ENCODE measurements at places on chromosomes 4 and X.

DNA sequence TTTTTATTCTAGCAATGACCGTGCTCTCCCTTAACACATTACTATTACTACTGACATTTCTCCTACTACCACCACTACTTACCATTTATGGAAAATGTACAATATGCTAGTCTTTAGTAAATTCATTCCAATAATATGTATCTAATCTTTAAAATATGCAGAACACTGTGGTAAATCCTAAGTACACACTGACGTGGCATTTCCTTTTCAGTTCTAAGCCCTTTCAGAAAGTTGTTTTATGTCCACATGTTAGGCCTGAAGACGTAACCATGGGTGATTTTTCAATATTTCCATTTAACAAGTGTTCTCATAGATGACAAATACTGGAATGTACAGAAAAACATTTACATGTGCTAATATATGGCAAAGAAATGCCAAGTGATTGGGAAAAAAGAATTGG, 268.6 kb upstream of the SLIT2 start:
- no peak for DNase-seq

DNA sequence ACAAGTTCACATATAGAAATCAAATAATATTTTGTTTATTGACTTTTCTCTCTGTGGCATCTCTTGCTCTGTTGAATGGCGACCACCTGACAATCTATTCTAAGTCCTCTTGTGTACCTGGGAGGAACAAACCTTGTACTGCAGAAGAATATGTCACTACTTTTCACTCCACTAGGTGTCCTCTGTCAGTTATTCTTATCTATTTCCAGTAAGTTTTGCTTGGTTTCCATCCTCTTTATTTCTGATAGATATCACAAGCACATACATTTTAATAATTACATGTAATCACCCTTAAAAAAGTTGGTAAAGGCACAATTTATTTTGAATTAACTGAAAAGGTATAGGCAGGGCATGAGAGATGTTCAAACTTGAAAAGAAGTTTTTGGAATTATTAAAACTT, 238.4 kb downstream of the SNCA start:
- DNase-seq, result no peak

DNA sequence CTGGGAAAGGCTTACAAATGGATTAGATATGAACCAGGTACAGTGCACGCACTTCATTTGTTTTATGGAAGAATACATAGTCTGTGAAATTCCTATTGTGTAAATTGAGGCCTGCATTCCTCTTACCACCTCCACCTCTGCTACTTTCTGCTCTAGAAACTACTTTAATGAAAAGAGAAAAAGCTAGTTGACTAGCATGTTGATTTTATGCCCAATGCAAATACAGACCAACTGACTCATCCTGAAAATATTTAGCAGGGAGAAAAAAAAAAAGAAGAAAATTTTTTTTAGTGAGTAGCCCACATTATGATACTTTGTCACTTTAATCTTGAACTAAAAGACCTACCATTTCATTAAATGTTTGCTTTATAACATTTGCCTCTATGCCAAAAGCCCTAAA, 41.2 kb downstream of the DCLK2 start:
- no peak for DNase-seq

DNA sequence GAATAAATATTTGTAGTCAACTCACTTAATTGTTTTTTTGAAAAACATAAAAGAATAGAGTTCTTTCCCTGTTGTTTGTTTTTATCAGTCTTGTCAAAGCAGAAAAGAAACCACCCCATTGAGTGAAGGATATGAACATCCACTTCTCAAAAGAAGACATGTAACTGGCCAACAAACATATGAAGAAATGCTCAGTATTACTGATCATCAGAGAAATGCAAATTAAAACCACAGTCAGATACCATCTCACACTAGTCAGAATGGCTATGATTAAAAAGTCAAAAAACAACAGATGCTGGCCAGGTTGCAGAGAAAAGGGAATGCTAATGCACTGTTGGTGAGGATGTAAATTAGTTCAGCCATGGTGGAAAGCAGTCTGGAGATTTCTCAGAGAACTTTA, 326.1 kb upstream of the EMCN start:
- DNase-seq, result no peak

GRCh38 chrX:54292755-54293154, 65.1 kb downstream of the WNK3 start:
- DNase-seq, result no peak

DNA sequence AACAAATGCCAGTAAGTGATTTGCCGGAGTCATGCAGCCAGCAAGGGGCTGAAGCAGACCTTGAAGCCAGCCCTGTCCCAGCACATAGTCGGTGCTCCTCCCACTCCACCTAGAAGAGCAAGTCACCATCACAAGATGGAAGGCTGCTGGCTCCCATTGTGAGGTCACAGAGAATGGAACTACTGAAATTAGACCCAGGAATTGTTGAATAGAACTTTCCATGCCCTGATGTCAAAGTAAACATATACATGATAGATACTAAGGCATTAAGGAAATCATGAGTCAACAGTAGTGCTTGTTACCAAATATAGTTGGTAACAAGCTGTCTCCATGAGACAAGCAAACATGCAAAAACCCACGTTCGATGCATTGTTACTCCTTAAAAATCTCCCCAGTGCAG, 177.1 kb upstream of the MID1 start:
- no peak for DNase-seq

DNA sequence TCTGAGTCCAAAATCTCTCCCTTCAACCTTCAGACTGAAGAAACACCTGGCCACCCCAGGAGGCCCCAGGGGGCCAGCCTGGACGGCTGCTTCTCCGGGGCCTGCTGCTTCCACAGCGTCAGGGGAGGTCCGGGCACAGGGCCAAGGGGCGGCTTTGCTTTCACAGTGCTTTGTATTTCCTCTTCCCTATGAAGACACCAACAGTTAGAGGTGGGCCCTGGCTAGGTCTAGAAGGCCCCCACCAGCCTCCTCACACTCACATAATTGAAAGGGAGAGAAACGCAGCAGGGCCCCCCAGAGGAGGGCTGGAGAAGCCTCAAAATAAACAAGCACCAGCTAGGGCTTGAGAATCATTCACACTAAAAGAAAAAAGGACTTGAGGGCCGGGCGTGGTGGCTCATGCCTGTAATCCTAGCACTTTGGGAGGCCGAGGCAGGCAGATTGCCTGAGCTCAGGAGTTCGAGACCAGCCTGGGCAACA, 17.8 kb downstream of the SCD5 start:
- DNase-seq, result no peak

DNA sequence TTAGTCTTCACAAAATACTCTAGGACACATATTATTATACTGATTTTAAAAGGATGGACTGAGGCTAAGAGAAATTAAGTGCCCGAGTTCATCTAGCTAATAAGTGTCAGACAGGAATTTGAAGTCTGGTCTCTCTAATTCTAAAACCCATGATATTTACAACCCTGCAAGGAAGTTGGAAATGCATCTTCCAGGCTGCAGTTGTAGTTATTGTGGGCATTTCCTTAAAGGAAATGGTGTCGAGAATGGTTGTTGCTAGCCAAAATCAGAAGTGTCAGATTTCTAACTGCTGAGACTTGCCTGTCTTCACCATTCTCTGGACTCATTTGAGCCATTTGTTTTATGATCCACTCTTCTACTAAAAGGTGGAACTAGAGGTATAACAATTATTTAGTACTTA, 82.5 kb downstream of the FAT4 start:
- no peak for DNase-seq

- no peak for DNase-seq
Measured at GRCh38 chr4:120658772-120659171, 263.8 kb downstream of the PRDM5 start.

- no peak for DNase-seq
Measured at GRCh38 chr4:128853741-128854140, 44.2 kb downstream of the JADE1 start.

DNA sequence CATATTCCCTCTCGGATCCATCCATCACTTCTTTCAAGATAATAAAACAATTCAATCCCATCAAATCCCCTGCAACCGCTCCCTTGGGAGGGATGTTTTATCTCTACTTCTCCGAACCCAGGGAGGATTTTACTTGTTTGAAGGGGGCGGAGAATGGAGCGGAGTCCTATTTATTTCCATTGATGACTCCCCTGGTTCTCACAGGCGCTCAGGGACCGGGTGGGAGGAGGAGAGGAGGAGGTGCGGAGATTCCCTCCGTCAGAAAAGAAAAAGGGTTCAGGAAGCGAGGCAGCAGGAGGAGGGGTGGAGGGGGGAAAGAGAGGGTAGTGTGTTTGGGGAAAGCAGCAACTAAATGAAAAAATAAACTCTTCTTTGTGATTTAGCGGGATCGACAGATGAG, 2.1 kb downstream of the NDNF start:
- DNase-seq, result no peak

GRCh38 chrX:134369576-134369975, 90.4 kb upstream of the HPRT1 start:
- DNase-seq, result no peak

DNA sequence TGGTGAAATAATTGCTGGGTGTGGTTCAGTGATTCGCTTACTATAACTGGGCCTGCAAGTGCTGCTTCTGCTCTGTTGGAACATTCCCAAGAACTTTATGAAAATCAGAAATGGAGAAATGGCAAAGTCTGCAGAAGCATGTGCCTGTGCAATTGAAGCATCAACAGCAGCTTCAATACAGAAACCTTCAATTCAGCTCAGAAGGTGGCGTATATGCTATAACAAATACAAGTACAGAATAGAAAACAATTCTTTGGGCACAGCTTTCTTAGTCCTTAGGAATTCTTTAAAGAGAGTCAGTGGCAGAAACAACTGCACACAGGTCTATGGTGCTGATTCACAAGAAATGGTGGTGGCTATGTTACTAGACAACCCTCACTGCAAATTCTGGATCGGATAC, 18.0 kb upstream of the PDHA2 start:
- no peak for DNase-seq

DNA sequence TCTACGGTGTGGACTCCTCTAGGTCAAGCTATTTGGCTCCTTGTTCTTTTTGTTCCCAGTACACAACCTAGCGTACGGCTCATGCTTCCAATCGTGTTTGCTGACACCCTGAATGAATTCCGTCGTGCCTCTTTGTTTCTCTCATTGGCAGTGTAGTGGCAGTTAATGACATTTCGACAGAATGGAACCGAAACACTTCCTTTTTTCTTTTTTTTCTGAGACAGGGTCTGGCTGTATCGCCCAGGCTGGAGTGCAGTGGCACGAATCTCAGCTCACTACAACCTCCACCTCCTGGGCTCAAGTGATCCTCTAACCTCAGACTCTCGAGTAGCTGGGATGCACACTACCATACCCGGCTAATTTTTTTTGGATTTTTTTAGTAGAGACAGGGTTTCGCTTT, 113.3 kb upstream of the ATP6AP2 start:
- no peak for DNase-seq

- no peak for DNase-seq
Measured at GRCh38 chr4:20278195-20278594, 26.5 kb downstream of the SLIT2 start.

DNA sequence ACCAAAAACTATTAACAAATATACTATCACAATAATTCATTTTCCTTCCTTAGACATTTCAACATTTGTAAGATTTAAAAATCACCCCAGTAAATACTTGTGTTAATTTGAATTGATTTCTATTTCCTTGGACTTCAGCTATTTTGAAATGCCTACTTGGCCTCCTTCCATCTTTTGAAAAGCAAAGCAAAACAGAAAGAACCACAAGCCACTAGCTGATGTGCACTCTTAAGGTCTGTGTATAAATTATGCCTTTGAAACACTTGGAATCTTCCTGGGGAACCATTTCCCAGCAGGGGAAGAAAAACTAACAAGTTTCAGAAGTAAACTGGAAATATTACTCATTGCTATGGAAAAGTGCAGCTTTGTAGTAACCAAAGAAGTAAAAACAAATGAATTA, 139.8 kb downstream of the CLCN4 start:
- DNase-seq, result no peak

Measured in stimulated activated CD8-positive, alpha-beta memory T cell treated with anti-CD3 and anti-CD28 coated beads, Interleukin-7, amount 100 ng/mL, for 1 hour (primary cell).